ENCODE measurements at places on chromosomes 6 and 20.

- DNase-seq: no peak
These were observed 127.4 kb downstream of the ADGRG6 start for GRCh38 chr6:142429195-142429594.

DNA sequence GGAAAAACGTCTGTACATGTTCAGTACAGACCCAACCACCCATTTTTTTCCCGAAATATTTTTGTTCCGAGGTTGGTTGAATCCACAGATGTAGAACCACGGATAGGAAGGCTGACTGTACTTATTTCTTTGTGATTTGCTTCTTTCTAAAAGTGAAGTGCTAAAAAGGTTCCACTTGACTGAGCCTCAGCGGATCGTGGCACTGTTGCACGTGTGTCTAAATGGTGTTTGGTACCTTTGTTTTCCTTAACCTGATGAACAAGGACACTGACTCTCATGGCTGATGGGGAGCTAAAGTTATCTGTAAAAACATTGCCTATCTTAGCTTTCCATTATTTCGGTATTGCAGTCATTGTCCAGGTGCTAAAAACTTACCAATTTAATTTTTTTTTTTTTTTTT is 6.2 kb downstream of the BPHL start:
- no peak for DNase-seq

DNA sequence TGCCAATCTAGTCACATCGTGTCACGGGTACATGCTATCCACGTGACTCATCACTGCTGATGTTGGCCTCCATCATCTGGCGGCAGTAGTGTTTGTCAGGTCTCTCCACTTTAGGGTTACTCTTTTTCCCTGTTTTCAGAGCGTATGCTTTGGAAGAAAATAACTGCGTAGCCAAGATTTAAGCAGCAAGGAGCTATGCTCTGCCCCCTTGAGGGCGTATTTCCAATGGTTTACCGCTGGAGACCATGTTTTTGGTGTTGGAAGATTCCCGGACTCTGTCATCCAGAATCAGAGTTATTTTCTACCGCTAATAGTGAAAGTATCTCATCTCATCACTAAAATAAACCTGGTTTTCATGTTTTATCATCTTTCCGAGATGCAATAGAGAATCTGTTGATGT is 306.5 kb downstream of the C6orf118 start:
- DNase-seq: no peak

DNA sequence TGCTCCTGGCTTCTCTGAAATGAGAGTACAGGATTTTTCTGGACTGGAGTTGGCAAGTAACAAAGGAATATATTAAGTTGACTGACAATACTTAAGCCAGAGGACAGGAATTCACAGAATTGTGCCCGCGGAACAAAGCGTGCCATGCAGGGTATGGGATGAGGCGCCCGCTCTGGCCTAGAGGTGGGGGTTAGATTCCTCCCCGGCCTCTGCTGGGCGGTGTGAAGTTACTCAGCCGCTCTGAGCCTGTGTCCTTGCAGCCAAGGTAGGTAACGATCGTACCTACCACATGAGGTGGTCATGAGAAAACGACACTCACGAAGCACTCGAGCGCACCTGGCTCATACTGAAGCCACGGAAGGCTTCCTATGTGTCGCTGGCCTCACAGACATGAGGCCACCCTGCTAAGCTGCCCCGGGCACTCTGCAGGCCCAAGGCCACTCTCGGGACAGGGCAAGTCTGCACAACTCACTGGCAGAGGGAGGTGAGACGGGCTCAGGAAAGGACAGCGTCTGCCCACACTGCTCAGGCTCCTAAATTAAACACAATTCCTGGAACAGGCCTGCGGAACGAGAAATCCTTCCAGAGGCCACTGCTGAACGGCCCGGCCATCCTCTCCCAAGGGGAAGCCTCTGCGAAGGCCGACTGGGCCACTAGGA is 70.8 kb downstream of the PSMG4 start:
- DNase-seq: no peak

DNA sequence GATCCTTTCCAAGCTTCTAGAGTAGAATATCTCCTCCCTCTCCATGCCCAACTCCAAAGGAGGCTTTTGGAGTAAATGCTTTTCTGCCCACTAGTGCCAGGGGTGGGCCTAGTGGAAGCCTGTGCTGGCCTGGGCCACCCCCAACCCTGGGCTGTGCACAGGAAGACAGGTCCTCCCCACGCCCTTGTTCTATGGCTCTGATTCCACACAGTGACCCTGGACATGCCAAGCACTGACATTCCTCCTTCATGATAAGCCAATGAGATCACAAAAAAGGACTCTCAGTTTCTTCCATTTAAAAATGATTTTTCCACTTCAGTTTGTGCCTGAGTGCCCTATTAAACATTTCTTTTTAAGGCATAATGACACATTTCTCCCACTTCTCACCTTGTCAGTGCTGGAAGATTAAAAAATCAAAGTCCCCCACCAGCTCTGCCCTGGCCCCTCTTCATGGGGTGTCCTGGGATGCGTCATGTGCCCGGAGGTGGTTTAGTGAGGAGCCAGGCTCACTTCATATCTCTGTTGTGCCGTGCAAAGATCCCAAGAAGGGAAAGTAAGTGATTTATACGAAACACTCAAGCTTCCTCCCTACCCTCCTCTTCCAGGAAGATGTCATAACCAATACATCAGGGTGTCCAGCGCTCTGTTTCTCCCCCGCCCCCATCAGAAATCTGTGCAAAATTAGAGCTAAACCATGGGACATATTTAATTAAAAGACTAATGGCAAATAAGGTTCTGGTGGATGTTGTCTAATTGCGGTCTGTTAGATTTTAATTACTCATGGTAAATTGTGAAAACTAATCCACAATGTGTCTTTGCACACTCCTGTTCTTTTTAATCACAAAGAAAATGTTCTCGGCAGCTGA is 255.0 kb downstream of the NRN1 start:
- DNase-seq: no peak

GRCh38 chr6:109465772-109466171 is 10.2 kb upstream of the MICAL1 start:
- DNase-seq: no peak

DNA sequence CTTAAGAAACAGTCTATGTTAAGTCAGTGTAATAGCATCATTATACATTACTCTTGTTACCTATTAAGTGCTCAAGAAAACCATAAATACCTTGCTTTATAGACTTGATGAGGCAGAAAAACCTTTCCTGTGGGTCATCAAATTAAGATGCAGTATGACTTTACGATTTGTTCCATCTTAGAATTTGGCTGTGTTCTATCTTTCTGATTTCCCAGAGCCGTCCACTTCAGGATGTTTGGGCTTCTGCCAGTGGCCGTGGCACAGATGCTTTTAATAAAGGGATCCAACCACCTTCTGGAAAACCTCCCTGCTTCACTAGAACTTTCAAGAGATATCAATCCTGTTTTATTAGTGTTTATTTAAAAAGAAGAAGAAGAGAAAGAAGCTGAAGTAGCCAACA is 71.2 kb downstream of the PDE7B start:
- no peak for DNase-seq

DNA sequence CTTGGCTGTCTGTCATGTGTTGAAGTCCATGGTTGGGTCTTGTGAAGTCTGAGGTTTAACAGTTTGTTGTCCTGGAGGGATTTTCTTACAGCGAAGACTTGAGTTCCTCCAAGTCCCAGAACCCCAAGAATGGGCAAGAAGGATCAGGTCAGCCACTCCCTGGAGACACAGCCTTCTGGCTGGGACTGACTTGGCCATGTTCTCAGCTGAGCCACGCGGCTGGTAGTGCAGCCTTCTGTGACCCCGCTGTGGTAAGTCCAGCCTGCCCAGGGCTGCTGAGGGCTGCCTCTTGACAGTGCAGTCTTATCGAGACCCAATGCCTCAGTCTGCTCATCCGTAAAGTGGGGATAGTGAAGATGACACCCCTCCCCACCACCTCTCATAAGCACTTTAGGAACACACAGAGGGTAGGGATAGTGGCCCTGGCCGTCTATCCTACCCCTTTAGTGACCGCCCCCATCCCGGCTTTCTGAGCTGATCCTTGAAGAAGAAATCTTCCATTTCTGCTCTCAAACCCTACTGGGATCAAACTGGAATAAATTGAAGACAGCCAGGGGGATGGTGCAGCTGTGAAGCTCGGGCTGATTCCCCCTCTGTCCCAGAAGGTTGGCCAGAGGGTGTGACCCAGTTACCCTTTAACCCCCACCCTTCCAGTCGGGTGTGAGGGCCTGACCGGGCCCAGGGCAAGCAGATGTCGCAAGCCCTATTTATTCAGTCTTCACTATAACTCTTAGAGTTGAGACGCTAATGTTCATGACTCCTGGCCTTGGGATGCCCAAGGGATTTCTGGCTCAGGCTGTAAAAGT is 43.5 kb downstream of the SIRPA start:
- DNase-seq: no peak

DNA sequence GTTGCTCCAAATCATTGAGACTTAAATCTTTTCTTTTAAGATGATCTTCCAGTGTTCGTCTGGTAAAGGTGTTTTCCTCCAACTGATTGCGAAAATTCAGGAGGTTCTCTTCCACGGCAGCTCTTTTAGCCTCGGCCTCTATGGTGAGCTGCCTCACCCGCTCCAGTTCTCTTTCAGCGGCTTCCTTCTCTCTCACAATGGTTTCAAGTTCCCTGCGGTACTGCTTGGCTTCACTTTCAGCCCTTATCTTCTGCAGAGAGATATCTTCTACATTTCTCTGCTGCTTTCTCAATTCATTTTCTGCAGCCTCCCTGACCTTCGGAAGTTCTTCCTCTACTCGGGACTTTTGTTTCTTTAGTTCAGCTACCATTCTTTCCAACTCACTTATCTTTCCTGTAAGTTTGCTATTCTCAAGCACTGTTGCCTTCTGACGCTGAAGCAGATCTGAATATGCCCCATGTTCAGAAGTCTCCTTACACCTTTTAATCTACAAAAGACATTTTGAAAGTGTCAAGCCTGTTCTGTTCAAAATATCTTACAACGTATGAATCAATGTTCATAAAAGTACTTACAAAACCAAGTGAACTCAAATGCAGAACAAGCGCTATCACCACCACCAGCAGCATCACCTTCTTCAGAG is 22.3 kb downstream of the DST start:
- no peak for DNase-seq

GRCh38 chr20:51876313-51876940 is 74.1 kb upstream of the SALL4 start:
- no peak for DNase-seq

DNA sequence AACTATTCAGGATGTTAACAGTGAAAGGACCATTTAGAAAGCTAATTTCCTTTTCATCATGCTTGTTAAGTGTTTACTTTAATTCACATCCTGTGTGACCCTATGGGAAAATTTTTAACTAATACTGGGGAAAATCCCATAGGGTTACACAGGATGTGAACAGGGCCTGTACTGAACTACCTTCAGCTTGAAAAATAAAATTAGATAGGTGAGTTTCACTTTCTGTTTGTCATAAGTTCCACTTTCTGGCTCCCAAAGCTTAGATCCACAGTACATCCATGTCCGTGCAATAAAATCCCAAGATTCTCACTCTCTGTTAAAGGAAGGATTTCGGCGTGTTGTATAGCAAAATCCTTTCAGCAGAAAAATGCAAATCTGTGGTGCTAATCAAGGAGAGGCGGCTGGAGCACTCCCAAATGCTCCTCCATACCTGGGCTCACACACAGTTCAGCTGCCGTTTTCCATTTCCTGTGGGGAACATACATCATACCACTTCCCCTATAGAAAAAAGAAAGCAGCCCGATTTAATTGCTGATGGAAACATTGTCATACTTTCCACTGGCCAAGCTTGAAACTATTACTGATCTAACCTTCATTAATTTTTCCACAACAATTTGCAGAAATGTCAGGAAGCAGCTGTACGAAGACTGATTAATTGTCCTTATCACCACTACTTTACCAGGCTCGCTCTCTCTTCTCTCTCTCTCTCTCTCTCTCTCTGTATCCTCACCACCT is 125.2 kb downstream of the HIVEP2 start:
- DNase-seq: peak; percentile 8

DNA sequence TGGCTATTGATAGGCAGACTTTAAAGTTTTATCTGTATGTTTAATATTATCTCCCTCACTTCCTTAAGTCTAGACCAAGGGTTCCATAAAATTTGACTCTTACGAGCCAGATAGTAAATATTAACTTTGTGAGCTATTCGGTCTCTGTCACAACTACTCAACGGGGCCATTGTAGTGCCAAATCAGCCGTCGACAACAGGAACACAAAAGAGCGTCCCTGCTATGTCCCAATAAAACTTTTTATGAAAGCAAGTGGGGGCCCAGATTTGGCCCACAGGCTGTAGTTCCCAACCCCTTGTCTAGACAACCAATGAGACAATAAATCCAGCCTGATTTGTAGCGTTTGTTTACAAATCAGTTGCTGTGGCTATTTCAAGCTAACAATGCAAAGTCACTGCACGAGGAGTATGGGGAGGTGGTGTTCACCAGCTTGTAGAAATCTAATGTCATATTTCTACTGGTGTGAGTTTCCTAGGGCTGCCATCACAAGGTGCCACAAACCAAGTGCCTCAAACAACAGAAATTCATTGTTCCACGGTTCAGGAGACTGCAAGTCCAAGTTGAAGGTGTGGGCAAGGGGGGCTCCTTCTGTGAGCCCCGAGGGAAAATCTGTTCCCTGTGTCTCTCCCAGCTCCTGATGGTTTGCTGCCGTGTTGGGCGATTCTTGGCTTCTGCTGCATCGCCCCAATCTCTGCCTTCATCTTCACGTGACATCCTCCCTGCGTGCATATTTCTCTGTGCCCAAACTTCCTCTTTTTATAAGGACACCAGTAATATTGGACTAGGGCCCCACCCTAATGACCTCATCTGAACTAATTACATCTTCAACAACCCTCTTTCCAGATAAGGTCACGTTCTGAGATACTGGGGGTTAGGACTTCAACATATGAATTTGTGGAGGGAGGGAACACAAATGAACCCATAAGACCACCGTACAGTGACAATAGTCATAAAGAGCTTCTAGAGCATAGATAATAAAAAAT is 356.0 kb upstream of the JARID2 start:
- DNase-seq: no peak

DNA sequence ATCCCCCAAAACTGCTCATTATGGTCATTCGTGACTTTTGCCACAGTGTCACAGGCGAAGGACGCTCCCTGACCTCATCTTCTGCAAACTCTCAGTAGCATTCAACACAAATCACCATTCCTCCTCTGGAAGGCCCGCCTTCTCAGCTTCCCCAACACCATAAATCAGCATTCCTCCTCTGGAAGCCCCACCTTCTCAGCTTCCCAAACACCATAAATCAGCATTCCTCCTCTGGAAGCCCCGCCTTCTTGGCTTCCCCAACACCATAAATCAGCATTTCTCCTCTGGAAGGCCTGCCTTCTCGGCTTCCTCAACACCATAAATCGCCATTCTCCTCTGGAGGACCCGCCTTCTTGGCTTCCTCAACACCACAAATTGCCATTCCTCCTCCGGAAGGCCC is 288.0 kb upstream of the AGPAT4 start:
- DNase-seq: no peak

DNA sequence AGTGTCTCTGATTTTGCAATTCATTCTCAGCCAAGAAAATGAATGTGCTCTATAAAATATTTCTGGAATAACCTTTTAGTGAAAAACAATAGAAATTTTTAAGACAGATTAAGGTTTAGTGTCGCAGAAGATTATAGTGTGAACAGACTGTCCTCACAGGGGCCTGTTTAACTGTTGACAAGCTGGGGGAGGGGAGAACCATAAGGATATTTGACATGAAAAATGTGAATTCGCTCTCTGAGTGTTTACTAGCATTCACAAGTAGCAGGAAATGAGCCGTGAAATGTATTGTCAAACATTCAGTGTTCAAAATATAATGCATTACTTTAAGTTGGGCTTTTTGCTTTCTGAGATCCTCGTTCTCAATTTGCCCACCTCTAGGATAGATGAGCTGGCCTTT is 134.8 kb upstream of the TSHZ2 start:
- no peak for DNase-seq

Data from activated CD8-positive, alpha-beta memory T cell treated with anti-CD3 and anti-CD28 coated beads for 1 hour (primary cell).